Tibial nerve (tissue), 4 donors: ENCODE measurements at places on chromosomes 5 and 9.

DNA sequence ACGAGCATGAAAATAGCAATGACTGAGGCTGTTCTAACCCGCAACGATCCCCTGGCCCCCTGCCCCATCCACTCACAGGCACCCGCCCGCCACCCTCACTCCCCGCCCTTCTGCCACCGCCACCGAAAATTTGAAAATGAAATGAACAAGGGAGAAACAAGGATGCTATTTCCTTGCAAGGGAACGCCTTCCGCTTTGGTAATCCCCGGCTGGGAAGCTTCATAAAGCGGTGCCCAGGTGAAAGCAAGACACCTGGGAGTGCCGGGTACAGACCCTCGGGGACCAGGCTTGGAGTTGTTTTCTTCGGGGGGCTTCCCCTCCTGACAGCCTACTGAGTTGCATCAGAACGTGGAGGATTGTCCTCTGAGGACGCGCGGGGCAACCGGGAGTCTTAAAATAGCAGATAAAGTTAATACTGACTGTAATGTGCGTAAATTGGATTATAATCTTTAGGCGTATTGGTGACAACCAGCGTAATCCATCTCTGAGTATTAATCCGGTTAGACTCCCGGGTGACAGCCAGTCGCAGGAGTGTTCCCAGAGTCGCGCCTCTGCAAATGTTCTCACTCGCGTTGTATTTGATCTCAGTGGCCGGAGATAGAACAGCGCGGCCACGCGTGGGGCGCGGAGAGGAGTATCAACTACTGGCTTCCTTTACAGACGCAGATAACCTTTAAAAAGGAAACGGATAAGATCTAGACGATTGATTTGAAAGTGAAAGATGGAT lies 885 bp upstream of the MLLT3 start:
- peak; percentile 14 for DNase-seq

GRCh38 chr9:86828631-86829030 lies 118.7 kb downstream of the GAS1 start:
- no peak for DNase-seq

- no peak for DNase-seq
Observed at GRCh38 chr9:37899041-37899440, 4.9 kb downstream of the SLC25A51 start.

DNA sequence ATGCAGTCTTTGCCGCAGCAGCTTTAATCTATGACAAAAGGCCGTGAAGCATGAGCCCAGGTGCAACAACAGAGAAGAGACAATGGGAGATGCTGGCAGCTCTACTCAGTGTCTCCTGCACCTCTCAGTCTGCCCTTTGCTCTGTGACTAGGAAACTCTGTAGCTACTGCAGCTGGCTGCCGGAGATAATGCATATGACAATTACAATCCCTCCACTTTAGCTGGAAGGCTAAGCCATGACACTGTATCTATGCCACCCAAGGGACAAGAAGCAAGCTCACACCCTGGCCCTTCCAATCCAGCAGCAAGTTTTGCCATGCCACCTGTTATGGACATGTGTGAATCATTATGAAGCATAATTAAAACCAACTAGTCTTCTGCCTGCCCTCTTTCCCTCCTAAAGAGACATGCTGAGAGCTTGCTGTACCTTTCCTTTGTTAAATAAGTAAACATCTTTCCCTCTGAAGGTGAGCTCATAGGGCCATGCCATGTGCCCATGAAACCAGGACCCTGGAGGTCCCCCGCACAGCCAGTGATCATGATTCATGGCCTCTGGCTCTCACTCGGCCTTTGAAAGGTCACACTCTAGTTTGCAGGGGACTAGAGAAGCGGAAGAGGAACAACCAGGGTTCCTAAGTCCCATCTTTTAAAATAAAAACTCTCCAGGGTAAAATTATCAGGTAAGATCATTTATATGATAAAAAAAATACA lies 219.4 kb downstream of the SPOCK1 start:
- DNase-seq: no peak

- DNase-seq: no peak
Observed at GRCh38 chr9:115525111-115526058, 407.4 kb upstream of the TNC start.

- DNase-seq: no peak
Observed at GRCh38 chr5:80165452-80165851, 90.4 kb downstream of the SERINC5 start.
